ENCODE measurements at places on chromosomes 5 and 9.
A peak's percentile ranks its signal among the peaks of the same experiment; 100 is the strongest.

GRCh38 chr5:32312595-32313332 is at the start of gene MTMR12:
TSS of gene MTMR12 (minus strand) at chr5:32312939. CDS start at chr5:32312838, 101 bp downstream.
- peak; percentile 100 for DNase-seq

DNA sequence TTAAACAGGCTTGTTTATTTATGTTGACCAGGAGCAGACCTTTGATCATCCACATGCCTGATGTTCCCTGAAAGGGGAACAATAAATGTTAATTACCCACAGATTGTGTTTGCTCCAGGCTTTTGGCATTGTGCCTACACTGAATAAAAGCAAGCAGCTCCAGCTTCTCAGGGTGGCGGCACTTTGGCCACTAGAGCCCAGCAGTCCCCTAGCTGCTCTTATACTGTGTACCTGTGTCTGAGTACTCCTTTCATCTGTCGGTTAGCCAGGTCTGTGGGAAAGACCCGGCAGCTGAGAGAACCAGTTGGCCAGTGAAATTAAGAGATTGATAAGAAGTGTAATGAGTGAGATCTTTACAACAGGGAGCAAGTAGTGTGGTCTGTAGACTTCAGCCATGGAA is 254.8 kb upstream of the FTMT start:
- no peak for DNase-seq

- DNase-seq = no peak
Observed at GRCh38 chr5:132662925-132663770, 5.2 kb downstream of the IL13 start.

GRCh38 chr5:159310511-159310910 is 19.8 kb downstream of the IL12B start:
- DNase-seq = peak; percentile 59

DNA sequence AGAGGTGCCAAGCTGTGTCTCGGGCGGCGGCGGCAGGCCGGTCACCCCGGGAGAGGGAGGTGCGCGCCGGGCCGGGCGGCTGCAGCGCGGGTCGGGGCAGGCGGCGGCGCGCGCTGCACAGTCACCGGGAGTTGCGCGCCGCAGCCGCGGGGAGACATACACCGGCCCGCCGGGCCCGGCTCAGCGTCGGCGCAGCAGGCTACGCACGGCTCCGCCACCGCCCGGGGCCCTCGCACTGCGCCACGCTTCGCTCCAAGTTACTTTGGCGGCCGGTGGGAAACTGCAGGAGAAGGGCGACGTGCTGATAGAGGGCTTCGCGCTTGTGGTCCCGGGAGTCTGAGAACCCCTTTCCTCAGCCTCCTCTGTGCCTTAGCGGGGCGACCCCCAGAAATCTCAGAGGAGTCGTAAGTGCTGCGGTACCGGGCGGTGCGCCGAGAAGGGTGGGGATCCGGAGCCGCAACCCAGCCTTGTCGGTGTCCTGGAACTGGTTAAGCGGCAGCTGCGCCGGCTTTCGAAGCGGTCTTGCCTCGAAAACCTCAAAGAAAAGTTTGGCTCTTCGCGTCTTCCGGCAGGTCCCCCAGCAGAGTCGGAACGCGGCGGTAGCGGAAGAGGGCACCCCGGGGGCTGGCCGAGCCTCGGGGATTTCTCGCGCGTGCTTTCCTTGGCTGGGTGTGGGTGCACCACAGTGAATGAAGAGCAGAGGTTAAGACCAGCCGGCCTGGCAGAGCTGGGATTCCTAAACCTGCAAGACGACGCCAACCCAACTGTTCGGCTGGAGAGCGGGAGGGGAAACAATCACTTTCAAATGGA is at the start of gene EFNA5:
Gene EFNA5 (minus strand): TSS at position 6 of the 810 bp plus-strand sequence.
- DNase-seq = peak; percentile 56

DNA sequence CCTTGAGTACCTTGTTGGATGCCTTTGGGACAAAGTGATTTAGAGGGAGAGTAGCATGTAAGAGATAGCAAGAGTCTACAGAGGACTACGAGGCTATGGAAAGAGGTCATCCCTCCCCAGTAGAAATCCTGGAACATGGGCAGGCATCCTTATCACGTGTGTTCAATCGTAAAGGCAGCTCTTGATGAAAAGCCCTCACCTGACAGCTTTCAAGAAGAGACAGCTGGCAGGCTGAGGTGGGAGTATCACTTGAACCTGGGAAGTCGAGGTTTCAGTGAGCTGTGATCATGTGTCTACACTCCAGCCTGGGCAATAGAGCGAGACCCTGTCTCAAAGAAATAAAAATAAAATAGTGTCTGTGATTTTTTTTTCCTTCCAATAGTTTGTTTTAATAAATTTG is 112.6 kb downstream of the PCSK5 start:
- no peak for DNase-seq

DNA sequence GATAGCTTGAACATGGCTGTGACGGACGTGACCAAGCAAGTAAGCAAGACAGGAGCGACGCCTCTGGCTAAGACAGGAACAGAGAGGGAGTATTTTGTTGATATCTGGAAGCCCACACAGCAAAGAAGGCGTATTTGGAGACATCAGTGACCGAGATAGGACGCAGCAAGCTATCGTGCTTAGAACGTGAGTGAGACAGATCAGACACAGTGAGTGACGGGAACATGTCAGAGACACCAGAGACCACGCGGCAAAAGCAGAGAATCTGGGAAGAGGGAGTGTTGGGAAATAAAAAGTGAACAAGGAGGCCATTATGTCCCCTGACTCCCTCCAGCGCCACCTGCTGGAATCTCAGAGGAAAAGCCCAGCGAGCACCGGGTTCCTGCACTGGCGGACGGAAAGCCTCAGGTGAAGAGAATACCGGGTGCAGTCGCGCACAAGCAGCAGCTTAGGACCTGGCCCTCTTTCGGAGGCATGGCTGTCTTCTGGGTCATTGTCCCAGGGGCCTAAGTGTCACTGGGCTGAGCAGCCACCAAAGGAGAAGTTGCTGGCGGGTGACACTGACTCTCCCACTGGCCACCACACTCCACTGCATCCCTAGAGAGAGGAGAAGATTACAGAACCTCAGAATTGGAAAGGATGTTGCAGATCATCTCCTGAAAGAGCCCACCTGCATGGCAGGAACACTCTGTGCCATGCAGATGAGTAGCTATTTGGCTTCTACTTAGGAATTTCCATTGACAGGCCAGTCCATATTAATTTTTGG is 99.1 kb downstream of the FBXO38 start:
- peak; percentile 44 for DNase-seq

DNA sequence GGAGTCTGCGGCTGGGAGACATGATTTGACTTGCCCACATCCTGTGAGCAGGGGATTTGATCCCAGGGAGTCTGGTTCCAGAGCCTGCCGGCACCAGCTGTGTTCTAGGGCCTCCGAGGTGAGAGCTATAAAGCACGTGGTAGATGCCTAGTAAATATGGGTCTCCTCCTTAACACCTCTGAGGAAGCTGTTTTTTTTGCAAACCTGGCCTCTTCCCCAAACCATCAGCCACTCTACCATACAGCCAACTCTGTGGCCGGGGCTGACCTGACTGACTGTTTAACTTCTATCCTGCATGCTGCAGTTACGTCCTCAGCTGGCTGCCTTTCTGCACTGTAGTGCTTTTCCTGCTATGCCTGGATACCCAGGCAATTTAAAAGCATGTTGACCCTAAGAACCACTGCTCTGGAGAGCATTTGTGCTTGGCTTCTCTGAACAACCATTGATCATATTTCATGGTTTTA is 220.5 kb downstream of the SLIT3 start:
- no peak for DNase-seq

DNA sequence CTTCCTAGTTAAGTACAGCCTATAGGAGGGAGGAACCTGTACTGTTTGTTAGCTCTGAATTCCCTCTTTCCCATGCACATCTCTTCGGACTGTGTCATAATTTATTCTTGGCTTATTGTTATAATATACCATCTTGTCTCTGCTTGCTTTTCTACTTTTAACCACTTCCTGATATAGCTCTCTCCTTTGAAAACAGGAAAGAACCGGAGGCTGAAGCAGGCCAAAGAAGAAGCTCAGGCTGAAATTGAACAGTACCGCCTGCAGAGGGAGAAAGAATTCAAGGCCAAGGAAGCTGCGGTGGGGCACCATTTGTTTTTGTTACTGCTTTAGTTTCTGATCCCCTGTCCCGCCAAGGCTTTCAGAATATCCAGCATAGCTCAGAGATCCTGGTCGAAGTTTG is 4.8 kb downstream of the ATP6V1G1 start:
- DNase-seq = no peak

GRCh38 chr5:171953860-171954701 is 52.4 kb downstream of the FBXW11 start:
- DNase-seq = no peak

GRCh38 chr5:77558266-77558665 is 66.2 kb upstream of the WDR41 start:
- DNase-seq = no peak

DNA sequence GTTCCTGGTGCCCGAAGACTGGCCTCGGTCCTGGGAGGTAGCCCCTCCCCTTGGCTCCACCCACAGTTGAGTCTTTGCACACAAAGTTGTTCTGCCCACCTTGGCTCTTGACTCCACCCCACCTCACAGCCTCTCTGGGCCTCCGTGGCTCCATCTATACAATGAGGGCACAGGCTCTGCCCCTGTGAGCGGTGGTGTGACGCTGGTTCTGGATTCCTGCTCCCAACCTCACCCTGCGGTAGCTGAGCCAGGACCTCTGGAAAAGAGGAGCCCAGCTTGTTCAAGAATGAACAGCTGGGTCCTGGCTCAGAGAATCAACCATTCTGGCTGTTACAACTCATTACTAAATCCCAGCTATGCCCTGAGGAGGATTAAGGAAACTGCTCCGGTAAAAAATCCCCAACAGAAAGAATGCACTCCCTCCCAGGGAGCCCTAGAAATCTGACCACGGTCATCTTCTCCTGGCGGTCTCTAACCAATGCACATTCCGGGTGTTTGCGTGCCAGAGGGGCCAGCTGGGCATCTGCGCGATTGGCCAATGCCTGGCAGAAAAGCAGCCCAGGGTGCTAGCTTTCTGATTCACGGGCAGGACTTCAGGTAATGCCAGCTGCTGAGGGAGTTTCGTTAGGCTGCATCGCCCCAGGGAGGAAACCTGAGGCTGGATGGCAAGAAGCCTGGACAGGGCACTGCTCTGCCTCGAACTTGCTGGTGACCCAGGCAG is 9.9 kb upstream of the GRHPR start:
- no peak for DNase-seq

DNA sequence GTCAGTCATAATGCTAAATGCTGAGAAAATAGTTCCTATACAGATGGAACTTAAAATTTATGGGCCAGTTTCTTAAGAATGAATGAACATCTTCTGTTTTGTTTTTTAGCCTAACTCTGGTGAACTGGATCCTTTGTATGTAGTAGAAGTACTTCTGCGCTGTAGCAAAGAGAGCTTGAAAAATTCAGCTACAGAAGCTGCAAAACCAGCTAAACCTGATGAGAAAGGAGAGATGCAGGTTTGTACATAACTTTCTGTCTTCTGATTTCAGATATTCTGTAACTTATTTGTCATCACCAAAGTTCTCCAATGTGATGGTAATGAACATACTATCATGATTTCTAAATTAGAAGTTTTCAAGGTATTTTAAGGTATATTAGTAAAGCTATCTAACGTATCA is 80.1 kb downstream of the MTREX start:
- DNase-seq = no peak

GRCh38 chr9:82583524-82583923 is 479.4 kb downstream of the RASEF start:
- no peak for DNase-seq

GRCh38 chr5:171997011-171997410 is 9.4 kb downstream of the FBXW11 start:
- no peak for DNase-seq

- no peak for DNase-seq
Observed at GRCh38 chr5:119275146-119275545, 80.7 kb upstream of the TNFAIP8 start.

DNA sequence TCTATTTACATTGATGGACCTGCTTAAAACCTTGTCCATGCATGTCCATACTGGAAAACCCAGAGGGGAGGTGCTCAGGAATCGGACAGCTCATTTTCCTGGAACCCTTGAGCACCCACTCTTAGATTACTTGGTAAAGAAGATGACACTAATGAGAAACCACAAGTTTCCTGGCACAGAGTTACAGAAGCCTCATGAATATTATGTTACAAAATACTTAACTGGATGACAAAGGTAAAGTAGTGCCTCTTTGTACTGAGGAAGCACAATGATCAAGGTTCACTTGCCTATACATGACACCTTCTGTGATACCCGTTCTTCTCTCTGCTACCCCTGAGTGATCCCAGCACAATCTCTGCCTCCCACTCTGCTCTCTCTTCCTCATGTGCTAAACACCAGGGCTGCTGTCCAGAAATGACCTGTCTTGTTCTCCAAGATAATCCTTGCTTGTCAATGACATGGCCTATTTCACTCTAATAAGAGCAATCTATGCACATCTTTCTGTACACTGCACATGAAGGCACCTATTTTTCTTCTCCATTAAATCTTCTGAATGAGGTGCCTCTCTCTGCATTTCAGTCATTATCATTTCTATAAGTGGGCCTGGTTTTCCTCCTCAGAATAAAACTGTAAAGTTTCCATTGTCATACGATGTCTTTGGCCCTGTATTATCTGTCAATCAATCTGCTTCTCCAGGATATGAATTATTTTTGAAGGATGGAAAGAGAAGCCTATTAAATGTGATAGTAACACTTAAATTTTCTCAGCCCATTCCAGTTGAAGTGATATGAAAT is 684.0 kb upstream of the ACO1 start:
- no peak for DNase-seq

GRCh38 chr5:526456-527088 is 2.3 kb upstream of the SLC9A3 start:
- DNase-seq = no peak

Measured in mucosa of descending colon (tissue), 3 donors.